ENCODE measurements at places on chromosomes 3 and 15. TPM values are rescaled to one million over a fixed set of nuclear protein-coding genes. Genes with fewer than 3 reads are reported as not detected.
A peak's percentile ranks its signal among the peaks of the same experiment; 100 is the strongest.

The CFAP100 gene
- not detected for total RNA-seq

The CELF6 gene
- total RNA-seq = 1.9 TPM

The ATP13A5 gene
- total RNA-seq = not detected

The SNX1 gene
- 153 TPM for total RNA-seq

The ITGA11 gene
- total RNA-seq = 138 TPM

The PLOD2 gene
- 109 TPM for total RNA-seq

- DNase-seq = no peak
Observed at GRCh38 chr3:70989174-70989573, 594.4 kb downstream of the FOXP1 start.

DNA sequence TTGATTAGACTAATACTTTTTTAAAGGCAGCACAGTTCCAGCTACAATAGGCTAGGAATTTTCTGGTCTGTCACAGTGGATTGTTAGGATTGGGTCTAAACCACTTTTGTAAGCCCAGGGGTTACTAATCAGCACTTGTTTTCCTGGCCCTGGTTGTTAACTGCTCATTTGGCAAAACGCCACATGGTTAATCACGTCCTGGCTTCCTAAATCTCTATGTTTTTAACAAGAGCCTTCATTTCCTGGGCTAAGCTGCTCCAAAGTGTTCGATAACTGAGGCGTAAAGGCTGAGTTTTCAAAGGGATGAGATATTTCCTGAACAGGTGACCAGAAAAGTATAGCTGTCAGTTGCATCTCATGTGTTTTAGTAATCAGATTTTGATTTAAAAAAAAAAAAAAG is 38.9 kb upstream of the CLRN1 start:
- no peak for DNase-seq

GRCh38 chr3:42660131-42660715 is 6.7 kb downstream of the ZBTB47 start:
- DNase-seq = no peak

DNA sequence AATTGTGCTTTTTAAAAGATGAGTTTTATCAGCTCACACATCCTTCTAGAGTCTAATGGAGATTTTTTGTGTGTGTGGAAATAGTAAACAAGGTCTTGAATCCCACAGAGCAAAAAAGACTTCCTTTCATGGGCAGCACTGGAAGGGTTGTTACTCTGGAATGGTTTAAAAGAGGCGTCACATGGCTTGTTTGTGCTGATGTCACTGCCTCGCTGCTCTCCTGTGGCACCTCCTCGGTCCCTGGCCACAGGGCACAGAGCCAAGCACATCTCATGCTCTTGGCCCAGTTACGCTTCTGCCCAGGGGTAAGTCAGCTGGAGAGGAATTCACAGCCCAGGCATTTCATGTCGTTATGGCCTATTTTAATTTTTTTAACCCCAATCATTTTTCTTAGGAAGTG is 53.2 kb downstream of the PGPEP1L start:
- DNase-seq = peak; percentile 96

DNA sequence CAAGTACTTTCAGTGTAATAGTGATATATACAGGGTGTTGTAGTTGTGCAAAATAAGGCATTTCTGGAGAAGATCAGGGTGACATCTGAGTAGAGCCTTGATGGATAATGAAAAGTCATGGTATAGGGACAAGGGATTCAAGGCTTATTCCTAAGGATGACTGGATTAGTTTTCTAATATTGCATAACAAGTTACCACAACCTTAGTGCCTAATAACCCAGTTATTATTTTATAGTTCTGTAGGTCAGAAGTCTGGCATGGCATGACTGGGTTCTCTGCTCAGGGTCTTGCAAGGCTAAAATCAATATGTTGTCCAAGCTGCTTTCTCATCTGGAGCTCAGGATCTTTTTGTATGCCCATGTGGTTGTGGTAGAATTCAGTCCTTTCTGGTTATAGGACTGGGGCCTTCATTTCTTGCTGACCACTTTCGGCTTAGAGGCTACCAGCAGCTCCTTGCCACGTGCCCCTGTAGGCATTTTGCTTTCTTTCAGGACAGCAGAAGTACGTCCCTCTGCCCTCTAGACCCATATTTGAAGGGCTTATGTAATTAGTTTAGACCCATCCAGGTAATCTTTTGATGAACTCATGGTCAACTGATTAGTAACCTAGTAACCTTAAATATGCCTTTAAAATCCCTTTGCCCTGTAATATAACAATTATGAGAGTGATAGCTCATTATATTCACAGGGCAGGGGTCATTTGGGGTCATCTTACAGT is 73.2 kb upstream of the LRRFIP2 start:
- DNase-seq = no peak

- no peak for DNase-seq
Observed at GRCh38 chr15:80310776-80311175, 58.8 kb upstream of the CTXND1 start.

- no peak for DNase-seq
Observed at GRCh38 chr3:32372213-32372490, 19.5 kb upstream of the CMTM7 start.

Measured in aorta (tissue), 5 donors.